GOT3 (cell line): ENCODE measurements at places on chromosomes 1 and 21.

- DNase-seq = no peak
Observed at GRCh38 chr1:198775606-198776005, 136.8 kb downstream of the PTPRC start.

- DNase-seq = no peak
Observed at GRCh38 chr1:98210064-98210463, 289.2 kb upstream of the DPYD start.

DNA sequence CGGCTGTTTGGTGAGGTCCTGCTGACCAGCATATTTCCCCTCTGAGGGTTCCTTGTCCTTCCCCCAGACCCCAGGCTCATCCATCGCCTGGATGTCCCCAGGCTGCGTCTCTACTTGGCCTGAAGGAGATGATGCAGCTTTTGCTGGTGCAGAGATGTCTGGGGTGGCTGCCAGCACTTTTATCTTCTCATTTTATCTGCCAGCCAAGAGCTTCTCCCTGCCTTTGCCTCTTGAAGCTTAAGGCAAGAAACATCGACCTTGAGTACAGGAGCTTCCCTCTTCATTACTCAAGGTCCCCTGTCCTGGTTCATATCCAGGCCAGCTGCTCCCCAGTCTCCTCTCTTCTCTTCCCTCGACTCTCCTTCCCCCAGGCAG lies 9.2 kb upstream of the H6PD start:
- DNase-seq = no peak

- DNase-seq = no peak
Observed at GRCh38 chr1:30449428-30450147, 273.8 kb downstream of the MATN1 start.

GRCh38 chr1:44696789-44697345 lies 22.4 kb downstream of the ARMH1 start:
- DNase-seq = no peak

DNA sequence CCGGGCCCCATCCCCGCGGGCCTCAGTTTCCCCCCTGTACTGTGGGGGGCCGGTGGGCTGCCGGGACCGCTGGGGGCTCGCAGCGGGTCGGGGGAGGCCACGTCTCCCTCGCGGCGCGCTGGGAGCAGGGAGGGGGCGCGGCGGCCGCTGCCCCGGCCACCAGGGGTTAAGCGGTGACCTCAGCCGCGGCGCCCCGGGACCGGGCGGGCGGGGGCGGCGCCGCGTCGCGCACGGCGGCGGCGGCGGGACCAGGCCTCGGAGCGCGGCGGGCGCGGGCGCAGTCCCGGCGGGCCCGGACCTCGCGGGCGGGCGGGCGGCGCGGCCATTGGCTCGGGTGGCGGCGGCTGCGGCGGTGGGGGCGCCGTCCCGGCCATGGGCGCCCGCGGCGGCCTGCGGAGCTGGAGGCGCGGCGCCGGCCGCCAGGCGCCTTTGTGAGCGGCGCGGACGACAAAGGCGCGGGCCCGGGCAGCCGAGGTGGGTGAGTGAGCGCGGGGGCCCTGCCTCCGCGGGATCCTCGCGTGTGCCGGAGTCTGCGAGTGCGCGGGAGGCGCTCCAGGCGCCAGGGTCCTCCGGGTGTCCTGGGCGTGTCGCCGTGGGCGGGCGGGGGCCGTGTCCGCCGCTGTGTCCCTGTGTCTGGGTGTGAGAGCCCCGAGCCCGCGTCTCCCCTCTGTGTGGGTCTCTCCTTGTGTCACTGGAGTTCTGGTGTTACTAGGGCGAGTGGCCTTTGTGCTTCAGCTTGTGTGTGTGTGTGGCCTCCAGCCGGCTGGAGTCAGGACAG lies at the start of gene ARHGEF10L:
Gene ARHGEF10L (plus strand): TSS at position 222 of the 778 bp plus-strand sequence. CDS start 40,898 bp downstream, outside the sequence.
- DNase-seq = no peak

DNA sequence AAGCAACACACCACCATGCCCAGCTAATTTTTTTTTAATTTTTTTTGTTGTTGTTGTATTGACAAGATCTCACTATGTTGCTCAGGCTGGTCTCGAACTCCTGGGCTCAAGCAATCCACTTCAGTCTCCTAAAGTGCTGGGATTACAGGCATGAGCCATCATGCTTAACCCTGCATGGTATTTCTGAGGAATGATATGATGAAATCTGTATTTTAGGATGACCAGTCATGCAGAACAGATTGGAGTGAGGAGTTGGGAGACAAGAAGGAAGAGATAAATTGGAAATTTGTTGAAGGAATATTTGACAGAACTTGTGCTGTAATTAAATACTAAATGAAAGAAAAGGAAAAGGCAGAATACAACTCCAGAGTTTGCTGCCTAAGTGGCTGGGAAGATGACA lies 4.7 kb upstream of the NDUFS5 start:
- DNase-seq = no peak
